ENCODE measurements at places on chromosomes 2 and 18. TPM values are rescaled to one million over a fixed set of nuclear protein-coding genes. Genes with fewer than 3 reads are reported as not detected.

The UBE2F gene
- total RNA-seq = 46.4 TPM

The GLI2 gene
- total RNA-seq = 18.4 TPM

DNA sequence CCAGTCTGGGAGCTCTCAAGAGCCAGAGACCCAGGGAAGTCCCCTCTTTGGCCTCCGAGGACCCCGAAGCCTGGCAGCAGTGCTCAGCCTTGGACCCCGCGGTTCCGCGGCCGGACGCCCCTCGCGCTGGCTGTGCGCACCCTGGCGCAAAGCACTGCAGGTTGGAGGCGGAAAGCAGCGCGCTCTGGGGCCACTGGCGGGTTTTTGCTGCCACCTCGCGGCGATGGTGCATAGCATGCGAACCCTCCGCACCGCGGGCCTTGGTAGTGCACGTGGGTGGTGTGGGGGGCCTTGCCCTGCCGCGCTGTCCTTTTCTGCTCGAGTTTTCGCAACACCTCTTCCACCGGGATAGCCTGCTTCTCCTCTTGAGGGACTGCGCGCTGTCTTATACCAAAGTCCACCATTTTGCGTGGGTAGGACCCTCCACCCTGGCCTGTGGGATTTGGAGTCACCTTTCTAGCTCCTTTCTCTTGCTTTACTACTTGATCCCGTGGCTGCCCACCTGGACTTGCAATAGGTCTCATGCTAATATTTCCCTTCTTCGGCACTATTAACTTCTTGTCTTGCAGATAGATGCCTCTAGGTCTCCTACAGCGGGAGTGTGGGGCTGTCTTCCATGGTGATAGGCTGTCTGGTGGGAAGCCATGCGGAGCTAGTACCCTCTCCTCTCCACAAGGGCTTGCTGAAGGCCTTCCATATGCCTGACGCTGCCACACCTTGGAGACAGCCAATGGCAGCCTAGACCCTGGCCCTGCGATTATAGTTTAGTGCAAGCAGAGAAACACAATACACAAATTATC lies 14.3 kb downstream of the SIX3 start:
- peaks cover 4% of the 10 kb centered on the region for H3K4me1 ChIP-seq
- DNase-seq = peak; percentile 82
- H3K4me3 ChIP-seq = peak overlapping the region; percentile 40
- no peaks in the 10 kb centered on the region for H3K27me3 ChIP-seq

- no peak overlapping the region for H3K27ac ChIP-seq
- peak; percentile 78 for DNase-seq
- no peaks in the 10 kb centered on the region for H3K36me3 ChIP-seq
- no peak overlapping the region for H3K4me3 ChIP-seq
- peaks cover 28% of the 10 kb centered on the region for H3K4me1 ChIP-seq
Measured at GRCh38 chr2:11980809-11981208, 234.4 kb downstream of the LPIN1 start.

GRCh38 chr2:111122631-111123421 lies 2.1 kb downstream of the BCL2L11 start:
- H3K36me3 ChIP-seq = peaks cover 21% of the 10 kb centered on the region
- DNase-seq = peak; percentile 82
- H3K4me1 ChIP-seq = no peaks in the 10 kb centered on the region
- peak overlapping the region; percentile 74 for H3K4me3 ChIP-seq
- H3K27ac ChIP-seq = peak overlapping the region; percentile 66

- no peaks in the 10 kb centered on the region for H3K27me3 ChIP-seq
- H3K4me1 ChIP-seq = no peaks in the 10 kb centered on the region
- no peak overlapping the region for H3K4me3 ChIP-seq
- H3K36me3 ChIP-seq = peaks cover 24% of the 10 kb centered on the region
Measured at GRCh38 chr2:216425008-216425787, 12.9 kb downstream of the SMARCAL1 start.

DNA sequence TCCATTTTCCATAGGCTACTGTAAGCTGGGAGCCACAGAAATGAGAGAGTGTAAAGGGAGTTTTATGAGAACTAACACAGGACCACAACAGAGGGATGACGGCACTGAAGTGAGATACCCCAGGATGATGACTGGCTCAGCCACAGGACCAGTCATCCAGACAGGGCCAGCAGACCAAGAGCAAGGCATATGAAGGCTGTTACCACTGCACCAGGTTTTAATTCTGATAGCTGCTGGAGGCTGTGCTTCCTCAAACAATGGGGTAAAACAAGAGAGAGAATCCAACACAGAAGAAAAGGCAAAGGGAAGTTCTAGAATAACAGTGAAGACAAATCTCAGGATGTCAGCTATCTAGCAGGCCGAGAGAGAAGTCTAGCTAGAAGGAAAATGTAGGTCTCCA lies 94.9 kb downstream of the BCL2 start:
- H3K4me3 ChIP-seq = no peak overlapping the region
- no peaks in the 10 kb centered on the region for H3K4me1 ChIP-seq
- no peak overlapping the region for H3K27ac ChIP-seq
- no peaks in the 10 kb centered on the region for H3K27me3 ChIP-seq

All from SJCRH30 (cell line).